Fibroblast of skin of scalp (primary cell): ENCODE measurements at places on chromosomes 5 and 9.

GRCh38 chr9:107340920-107341632 lies 58.0 kb downstream of the RAD23B start:
- peak; percentile 60 for DNase-seq

DNA sequence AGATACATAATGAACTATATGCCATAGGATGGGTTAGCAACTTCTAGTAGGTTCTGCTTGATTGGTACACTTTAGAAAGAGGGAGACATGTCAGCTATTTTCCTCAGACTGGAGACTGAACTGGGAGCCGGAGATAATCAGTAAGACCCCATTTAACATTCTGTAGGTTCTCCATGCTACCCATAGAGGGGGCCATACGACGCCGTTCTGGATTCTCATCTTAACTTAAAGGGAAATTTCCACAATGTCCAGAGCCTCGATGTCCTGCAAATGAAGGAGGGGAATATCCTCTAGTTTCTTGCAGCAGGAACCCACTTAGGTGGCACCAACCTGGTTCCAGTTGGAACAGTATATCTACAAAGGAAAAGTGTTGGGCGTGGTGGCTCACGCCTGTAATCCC lies 22.3 kb upstream of the NPM1 start:
- peak; percentile 7 for DNase-seq

GRCh38 chr5:55278778-55279177 lies 28.7 kb downstream of the DHX29 start:
- peak; percentile 58 for DNase-seq

- no peak for DNase-seq
Observed at GRCh38 chr5:125481506-125482465, 735.3 kb upstream of the ZNF608 start.

- DNase-seq = no peak
Observed at GRCh38 chr5:74408150-74409043, 232.1 kb downstream of the ENC1 start.

GRCh38 chr5:15489571-15490235 lies 10.3 kb upstream of the FBXL7 start:
- peak; percentile 8 for DNase-seq

DNA sequence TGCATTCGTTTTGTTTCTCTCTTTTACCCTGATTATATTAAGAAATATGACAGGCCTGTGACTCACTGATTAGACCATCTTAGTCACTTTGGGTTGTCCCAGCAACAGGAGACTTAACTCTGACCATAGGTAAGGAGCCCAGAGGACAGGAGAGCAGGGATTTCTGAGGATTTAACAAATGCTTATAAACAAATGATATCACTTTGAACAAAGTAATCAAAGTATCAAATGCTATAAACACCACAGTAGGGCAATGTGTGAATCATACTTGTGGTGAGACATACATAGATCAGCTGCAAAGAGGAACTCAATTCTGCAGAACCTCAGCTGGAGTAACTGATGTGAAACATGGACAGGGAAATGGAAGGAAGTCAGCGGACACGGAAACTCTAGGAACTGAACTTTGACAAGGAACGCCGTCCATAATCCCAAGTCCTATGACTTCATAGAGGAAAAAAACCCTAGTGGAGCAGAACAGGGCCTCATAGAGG lies 190.6 kb upstream of the MSX2 start:
- peak; percentile 68 for DNase-seq

DNA sequence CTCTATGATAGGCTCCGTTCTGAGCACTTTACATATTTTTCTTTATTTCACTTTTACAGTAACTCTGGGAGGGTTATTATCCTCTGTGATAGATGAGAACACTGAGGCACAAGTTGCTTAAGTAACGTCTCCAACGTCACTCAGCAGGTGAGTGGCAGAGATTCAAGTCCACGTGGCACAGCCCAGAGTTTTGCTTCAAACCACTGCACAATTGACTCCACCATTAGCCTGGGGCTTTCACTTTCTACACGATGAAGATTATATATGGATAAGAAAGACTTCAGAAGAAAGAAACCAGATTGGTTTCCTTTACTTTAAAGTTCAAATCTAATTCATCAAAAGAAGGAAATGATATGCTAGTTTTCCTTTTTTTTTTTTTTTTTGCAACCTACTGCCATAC lies 245.9 kb downstream of the SYK start:
- DNase-seq = no peak

- no peak for DNase-seq
Observed at GRCh38 chr9:27341545-27342294, 44.8 kb upstream of the EQTN start.

GRCh38 chr5:107005161-107005560 lies 665.6 kb downstream of the EFNA5 start:
- no peak for DNase-seq

DNA sequence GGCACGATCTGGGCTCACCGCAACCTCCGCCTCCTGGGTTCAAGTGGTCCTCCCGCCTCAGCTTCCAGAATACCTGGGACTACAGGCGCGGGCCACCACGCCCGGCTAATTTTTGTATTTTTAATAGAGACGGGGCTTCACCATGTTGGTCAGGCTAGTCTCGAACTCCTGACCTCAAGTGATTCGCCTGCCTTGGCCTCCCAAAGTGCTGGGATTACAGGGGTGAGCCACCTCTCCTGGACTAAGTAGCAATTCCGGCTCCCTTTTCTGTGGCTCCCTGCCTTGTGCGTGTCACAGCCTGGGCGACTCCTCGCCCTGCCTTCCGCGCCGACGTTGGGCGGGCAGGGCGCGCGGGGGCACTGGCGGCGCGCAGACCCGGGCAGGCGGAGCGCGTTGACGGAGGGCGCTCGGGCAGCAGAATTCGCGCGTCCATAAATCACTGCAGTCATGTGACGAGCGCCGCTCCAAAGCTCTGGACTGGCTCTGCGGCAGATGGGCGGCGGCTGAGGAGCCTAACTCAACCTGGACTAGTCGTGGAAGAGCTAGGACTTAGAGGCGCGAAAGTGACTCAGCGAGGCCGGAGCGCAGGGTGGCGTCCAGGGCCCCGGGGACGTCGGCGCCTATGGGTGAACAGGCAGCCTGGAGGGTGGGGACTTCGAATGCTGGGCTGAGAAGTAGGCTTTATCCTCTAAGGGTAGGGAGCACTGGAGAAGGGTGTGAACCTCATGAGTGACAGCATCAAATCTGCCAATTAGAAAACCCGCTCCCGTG lies 1.4 kb upstream of the CIZ1 start:
- DNase-seq = peak; percentile 86

- peak; percentile 35 for DNase-seq
Observed at GRCh38 chr5:120942596-120943350, 478.7 kb downstream of the PRR16 start.
